ENCODE measurements at places on chromosomes 12 and 14. TPM values are rescaled to one million over a fixed set of nuclear protein-coding genes. Genes with fewer than 3 reads are reported as not detected.

The GALNT6 gene
- 29.7 TPM for total RNA-seq

DNA sequence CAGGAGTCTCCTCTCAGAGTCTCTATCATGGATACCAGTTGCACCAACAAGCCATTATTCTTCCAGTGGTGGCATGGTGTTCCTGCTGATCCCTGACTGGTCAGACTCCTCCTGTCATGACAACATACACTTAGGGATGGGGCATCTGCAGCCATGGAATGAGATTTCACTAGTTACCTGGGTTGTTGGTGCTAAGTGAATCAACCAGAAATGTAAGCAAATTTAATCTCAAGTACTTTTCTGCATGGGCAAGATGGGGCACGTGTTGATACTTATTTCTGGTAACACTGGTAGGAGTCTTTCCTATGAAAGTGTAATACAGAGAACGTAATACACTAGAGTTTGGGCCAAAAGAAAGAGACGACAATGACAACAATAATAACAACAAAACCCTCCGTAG, 211.5 kb upstream of the FOXN3 start:
- DNase-seq = no peak

GRCh38 chr14:55126932-55127459, 2.1 kb upstream of the LGALS3 start:
- no peak for DNase-seq

DNA sequence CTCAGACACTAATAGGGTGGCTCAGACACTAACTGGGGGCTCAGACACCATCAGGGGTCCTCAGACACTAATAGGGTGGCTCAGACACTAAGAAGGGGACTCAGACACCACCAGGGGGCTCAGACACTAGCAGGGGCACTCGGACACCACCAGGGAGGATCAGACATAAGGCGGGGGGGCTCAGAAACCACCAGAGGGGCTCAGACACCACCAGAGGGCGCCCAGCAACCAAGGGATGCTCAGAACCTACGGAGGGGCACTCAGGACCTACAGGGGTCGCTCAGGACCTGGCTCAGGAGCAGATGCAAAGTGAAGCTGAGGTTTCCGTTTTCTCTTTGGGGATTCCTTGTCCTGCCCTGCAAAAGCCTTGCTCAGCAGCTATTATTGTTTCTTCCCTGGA, 448.5 kb downstream of the TMEM121 start:
- peak; percentile 19 for DNase-seq

GRCh38 chr14:98348505-98348904, 923.5 kb downstream of the BCL11B start:
- DNase-seq = no peak

DNA sequence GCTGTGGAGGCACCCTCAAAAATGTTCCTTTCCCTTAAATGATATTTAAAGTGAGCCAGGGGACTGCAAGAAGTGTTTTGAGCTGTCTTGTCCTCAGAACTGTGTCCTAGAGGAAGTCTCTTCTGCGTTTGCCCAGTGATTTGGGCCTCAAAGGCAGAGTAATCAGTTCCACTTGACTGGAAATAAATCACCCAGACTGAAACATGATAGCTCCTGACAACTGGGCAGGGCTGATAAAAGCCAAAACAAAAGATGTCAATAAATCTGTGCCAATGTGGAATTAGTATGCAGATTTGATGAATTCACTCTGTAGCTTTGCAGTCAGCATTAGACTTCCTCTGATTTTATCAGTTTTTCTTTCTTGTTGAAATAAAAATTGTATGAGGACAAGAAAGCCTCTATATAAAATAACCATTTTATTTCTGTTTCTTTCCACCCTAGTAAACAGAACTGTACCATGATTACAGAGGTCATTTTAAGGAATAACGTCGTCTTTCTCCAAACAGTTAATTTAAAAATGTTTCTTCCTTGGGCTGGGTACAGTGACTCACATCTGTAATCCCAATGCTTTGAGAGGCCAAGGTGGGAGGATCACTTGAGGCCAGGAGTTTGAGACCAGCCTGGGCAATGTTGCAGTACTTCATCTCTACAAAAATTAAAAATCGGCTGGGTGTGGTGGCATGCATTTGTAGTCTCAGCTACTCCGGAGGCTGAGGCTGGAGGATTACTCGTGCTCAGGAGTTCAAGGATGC, 180.8 kb downstream of the ERC1 start:
- no peak for DNase-seq

GRCh38 chr14:21042918-21043317, 756 bp downstream of the RNASE7 start:
- no peak for DNase-seq

- peak; percentile 84 for DNase-seq
Observed at GRCh38 chr12:6361834-6362233, 13.5 kb downstream of the SCNN1A start.

GRCh38 chr12:24960222-24960855, 11.4 kb upstream of the BCAT1 start:
- DNase-seq = peak; percentile 20

The COL2A1 gene
- 3.0 TPM for total RNA-seq

GRCh38 chr12:25135531-25136154, 59.3 kb downstream of the DNAI7 start:
- DNase-seq = peak; percentile 8

The PLEKHG7 gene
- 2.5 TPM for total RNA-seq

DNA sequence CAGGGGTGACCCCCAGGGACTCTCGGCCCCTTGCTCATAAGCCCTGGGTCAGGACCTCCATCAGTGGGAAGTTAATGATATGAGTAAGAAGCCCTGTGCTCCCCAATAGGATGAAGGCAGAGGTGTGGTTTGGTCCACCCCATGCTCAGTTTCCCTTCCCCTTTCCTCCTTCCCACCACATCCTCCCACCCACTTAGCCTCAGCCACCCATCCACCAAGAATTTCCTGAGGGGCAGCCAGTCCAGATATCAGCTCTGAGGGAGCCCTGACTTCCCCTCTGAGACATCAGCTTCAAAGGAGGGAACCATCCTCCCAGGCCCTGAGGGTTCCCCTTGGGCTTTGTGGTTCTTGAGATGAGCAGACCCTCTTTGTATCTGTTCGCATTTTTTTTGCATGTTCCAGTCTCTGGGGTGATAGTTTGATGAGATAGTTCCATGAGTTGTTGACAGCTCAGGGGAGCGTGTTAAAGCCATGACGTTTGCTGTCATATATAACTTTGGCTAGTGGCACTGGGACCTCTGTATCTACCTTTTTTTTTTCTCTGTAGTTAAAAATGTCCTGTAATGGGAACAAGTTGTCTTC, 71.2 kb downstream of the LGMN start:
- DNase-seq = no peak

DNA sequence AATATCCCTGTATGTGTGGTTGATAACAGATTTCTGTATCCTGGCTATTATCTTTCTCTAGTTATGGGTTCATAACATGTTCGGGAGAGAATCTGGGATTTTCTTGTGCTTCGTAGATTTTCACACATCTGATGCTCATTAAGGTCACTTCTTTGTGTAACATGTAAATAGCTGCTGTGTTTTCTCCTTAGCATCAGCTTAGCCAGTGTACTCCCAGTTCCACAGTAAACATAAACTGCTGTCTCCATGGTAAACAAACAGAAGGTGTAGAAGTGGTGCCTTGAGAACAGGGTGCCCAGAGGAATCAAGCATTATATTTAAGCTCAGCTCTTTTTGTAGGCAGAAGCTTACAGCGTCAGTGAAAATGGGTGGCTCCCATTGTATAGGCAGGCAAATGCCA, 88.0 kb downstream of the ANO6 start:
- no peak for DNase-seq

- DNase-seq = no peak
Observed at GRCh38 chr12:26205941-26206340, 10.6 kb downstream of the SSPN start.

DNA sequence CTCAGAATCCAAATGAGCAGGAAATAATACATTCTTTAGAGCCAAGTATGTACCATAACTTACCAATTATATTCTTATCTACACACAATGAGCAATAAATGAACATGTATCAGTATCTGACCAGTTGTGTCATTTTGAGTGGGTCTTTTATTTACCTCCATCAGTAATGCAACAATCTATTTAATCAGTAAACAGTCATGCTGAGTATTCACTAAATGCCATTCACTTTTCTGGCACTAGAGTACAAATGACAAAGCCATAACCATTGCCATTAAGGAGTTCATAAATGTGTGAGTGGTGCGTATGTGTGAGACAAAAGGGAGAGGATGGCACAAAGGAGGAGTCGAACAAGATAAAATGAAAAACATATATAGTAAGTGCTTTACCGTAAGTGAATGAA, 1.5 kb upstream of the STRAP start:
- no peak for DNase-seq

- no peak for DNase-seq
Observed at GRCh38 chr12:130334937-130335336, 2.8 kb upstream of the PIWIL1 start.

DNA sequence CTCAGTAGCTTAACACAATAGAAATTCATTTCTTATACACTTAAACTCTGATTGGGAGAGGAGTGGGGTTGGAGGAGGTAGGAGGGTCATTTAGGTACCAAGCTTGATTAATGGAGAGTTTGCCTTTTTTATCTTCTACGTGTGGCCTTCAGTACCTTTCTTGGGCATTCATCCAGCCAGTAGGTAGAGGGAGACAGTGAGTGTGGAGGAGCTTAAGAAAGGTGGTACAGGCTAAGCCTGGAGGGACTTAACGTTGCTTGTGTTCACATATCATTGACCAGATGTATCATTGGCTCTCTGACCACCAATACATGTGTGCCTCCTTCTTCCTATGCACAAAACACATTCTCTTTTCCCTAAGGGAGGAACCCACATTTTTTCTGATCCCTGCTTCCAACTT, 232.9 kb upstream of the CRY1 start:
- DNase-seq = no peak

GRCh38 chr12:66072135-66072534, 58.4 kb downstream of the LLPH start:
- DNase-seq = no peak

- no peak for DNase-seq
Observed at GRCh38 chr12:105100207-105100985, 7.1 kb upstream of the WASHC4 start.

- DNase-seq = peak; percentile 56
Observed at GRCh38 chr12:6372403-6373003, 2.9 kb downstream of the SCNN1A start.

The HECTD4 gene
- total RNA-seq = 72.1 TPM

DNA sequence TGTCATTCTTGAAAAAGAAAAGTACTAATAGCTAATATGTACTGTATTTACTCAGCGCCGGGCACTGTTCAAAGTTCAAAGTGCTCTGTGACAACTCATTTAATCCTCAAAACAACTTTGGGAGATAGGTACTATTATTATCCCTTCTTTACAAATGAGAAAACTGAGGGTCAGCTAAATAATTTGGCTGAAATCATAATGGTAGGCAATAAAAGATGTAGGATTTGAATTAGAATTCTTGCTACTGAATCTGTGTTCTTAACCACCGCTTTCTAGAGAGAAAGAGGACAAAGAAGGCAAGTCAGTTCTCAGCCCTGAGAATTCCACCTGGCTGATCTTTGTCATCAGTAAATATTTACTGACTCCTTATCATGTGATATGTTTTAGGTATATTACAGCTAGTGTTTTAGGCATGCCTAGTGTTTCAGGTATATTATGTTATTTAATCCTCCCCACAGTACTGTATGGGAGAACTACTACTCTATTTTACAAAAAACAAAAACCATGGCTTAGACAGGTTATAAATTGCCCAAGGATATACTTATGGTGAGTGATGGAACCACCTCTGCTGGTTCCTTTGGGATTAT, 205.7 kb upstream of the GZMB start:
- DNase-seq = peak; percentile 27

GRCh38 chr14:63245893-63246292, 41.6 kb downstream of the RHOJ start:
- DNase-seq = no peak

The DGLUCY gene
- total RNA-seq = 62.1 TPM

- DNase-seq = no peak
Observed at GRCh38 chr12:19946550-19946949, 421.8 kb upstream of the PDE3A start.

The JKAMP gene
- 17.2 TPM for total RNA-seq

The MUCL1 gene
- not detected for total RNA-seq

GRCh38 chr12:17954788-17955187, 135.2 kb downstream of the RERGL start:
- DNase-seq = no peak

GRCh38 chr12:87428701-87429277, 600.4 kb downstream of the C12orf50 start:
- DNase-seq = no peak

- no peak for DNase-seq
Observed at GRCh38 chr12:54956322-54956721, 28.2 kb downstream of the TESPA1 start.

DNA sequence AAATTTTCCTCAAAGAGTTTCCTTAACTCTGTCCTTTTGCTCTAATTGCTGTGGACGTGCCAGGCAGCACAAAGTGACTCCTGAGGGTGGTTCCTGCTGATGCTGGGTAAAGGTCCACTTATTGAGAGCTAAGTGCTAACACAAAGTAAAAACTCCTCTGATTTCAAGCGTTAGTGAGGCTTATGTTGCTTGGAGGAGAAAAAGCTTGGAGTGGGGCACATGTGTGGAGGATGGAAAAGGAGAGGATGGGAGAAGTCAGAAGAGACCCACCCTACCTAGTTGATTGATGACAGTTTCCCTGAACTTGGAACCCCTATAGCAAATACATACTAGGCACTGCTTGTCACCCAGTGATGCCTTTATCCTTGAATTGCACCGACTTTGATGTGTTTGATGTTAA, 10.1 kb upstream of the SLC11A2 start:
- DNase-seq = no peak

GRCh38 chr14:60021619-60022018, 70.1 kb upstream of the PCNX4 start:
- DNase-seq = no peak

DNA sequence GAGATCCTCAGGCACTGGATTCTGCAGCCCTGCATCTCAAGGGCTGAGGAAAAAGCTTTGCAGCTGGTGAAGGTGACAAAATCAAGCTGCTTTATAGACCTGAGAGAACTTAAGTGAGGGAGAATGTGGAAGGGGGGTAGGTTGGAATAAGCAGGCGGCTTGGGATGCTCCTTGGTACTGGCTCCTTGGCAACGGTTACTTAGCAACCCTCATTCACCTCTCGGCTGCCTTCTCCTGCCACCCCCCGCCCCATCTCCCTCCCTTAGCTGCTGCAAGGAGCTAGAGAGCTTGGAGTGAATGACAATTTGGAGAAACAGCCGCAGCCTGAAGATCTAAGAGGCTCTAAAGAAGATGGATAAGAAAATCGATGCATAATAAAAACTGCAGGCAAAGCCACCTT, 44.1 kb upstream of the CISTR start:
- no peak for DNase-seq

GRCh38 chr14:77175843-77176242, 5.8 kb upstream of the TMEM63C start:
- DNase-seq = no peak

- DNase-seq = no peak
Observed at GRCh38 chr12:3220382-3221321, 143.5 kb downstream of the TSPAN9 start.

The CD163 gene
- 14.9 TPM for total RNA-seq

GRCh38 chr12:48336061-48336460, 14.7 kb downstream of the ZNF641 start:
- no peak for DNase-seq

The ZC2HC1C gene
- 8.1 TPM for total RNA-seq

- DNase-seq = no peak
Observed at GRCh38 chr14:51307551-51307950, 67.5 kb downstream of the TMX1 start.

The MORN3 gene
- not detected for total RNA-seq

GRCh38 chr12:113448873-113449272, 22.8 kb downstream of the LHX5 start:
- DNase-seq = no peak

GRCh38 chr14:68394118-68394763, 398.6 kb downstream of the ZFP36L1 start:
- no peak for DNase-seq

GRCh38 chr12:95681210-95681765, 109.3 kb downstream of the NTN4 start:
- DNase-seq = peak; percentile 55
